ENCODE measurements at places on chromosomes 6 and 20.

GRCh38 chr6:16518265-16518664, 243.0 kb downstream of the ATXN1 start:
- H3K4me3 ChIP-seq: no peak overlapping the region
- no peak for DNase-seq
- no peaks in the 10 kb centered on the region for H3K4me1 ChIP-seq
- no peaks in the 10 kb centered on the region for H3K36me3 ChIP-seq
- H3K27ac ChIP-seq: no peak overlapping the region

DNA sequence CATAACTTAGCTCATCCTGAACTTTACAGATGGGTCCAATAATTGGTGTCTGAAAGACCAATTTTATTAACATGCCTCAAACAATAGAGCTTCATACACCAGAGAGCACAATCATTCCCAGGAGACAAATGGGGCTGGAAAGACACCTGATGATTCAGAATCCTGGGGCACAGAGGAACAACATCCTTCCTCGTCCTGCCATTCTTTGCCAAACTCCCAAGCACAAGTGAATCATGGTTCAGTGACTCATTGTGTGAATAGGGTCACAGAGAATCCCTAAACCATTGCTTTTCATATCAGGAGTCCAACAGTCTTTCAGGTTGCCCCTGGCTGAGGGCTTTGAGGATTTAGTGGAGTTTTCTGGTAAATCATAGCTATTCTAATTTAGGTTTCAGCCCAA, 266.4 kb upstream of the BMP2 start:
- H3K27me3 ChIP-seq: no peaks in the 10 kb centered on the region
- no peak overlapping the region for H3K4me3 ChIP-seq
- no peak for DNase-seq
- no peaks in the 10 kb centered on the region for H3K36me3 ChIP-seq
- no peak overlapping the region for H3K27ac ChIP-seq

DNA sequence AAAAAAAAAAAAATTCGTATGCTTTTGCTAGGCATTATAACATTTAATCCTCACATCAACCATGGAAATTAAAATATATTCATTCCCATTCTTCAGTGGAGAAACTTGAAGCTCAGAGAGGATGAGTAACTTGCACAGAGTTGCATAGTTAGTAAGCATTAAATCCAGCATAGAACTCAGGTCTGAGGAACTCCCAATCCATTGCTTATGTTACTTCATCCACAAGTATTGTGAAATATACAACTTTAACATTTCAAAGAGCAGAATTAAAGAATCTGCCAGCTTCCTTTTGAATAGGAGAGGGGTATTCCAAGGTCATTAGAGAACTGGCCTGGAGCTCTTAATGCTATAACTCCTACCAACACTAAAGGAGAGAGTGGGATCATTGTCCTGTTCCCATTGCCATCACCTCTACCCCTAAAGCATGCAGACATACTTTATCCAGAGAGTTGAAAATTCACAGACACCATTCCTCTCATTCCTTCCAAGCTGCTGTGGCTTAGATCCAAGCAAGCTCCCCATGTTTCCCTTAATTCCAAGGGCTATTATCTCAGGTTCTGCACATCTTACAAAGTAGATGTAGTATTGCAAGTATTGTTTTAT, 91.9 kb downstream of the FLRT3 start:
- no peaks in the 10 kb centered on the region for H3K27me3 ChIP-seq
- no peaks in the 10 kb centered on the region for H3K4me1 ChIP-seq
- H3K4me3 ChIP-seq: no peak overlapping the region
- no peak for DNase-seq

GRCh38 chr20:6654513-6655252, 112.8 kb upstream of the BMP2 start:
- H3K27me3 ChIP-seq: no peaks in the 10 kb centered on the region
- no peaks in the 10 kb centered on the region for H3K4me1 ChIP-seq
- DNase-seq: no peak

DNA sequence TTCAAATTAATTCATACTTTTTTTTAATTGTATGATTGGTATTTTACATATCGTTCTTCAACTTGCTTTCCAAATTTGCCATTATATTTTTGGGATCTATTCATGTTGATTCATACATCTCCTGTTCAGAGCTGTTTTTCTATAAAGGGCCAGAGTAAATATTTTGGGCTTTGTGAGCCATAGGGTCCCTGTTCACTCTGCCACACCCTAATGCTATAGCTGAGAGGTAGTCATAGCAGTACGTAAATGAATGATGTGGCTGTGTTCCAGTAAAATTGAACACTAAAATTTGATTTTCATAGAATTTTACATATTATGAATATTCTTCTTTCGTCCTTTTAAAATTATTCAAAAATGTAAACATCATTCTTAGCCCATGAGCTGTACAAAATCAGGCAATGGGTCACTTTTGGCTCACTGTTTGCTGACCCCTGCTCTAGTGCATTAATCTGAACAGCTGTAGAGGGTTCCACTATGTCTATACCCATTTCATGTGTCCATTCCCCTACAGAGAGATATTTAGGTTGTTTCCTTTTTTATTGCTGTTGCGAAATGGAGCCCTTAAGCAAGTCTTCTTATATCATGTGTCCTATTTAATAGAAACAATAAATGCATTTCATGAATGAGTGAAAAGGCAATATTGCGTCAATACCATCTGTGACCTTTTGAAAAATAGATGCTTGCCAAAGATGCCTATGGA, 136.4 kb upstream of the SALL4 start:
- no peak overlapping the region for H3K4me3 ChIP-seq
- no peak for DNase-seq
- H3K4me1 ChIP-seq: no peaks in the 10 kb centered on the region
- no peak overlapping the region for H3K27ac ChIP-seq
- H3K27me3 ChIP-seq: no peaks in the 10 kb centered on the region

DNA sequence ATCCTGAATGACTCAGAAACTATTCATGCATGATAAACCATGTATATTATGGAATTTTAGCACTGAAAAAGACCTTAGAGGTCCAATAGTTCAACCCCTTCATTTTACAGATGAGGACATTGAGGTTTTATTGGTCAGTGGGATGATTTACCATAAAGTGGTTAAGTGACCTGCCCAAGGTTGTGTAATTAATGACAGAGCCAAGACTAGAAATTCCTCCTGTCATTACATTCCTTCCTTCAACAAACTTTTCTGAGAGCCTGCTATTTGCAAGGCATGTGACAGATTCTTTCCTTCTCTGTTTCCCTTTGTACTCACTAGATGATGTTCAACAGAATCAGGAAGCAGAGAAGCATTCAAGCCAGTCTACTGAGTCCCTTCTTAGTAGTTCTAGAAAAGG, 170.7 kb upstream of the KCNK16 start:
- DNase-seq: no peak
- H3K4me1 ChIP-seq: no peaks in the 10 kb centered on the region
- H3K4me3 ChIP-seq: no peak overlapping the region
- H3K27me3 ChIP-seq: no peaks in the 10 kb centered on the region
- no peaks in the 10 kb centered on the region for H3K36me3 ChIP-seq

GRCh38 chr6:54981276-54981609, 134.7 kb downstream of the FAM83B start:
- H3K4me3 ChIP-seq: no peak overlapping the region
- DNase-seq: no peak
- no peaks in the 10 kb centered on the region for H3K27me3 ChIP-seq
- no peaks in the 10 kb centered on the region for H3K36me3 ChIP-seq
- H3K4me1 ChIP-seq: no peaks in the 10 kb centered on the region
- no peak overlapping the region for H3K27ac ChIP-seq

DNA sequence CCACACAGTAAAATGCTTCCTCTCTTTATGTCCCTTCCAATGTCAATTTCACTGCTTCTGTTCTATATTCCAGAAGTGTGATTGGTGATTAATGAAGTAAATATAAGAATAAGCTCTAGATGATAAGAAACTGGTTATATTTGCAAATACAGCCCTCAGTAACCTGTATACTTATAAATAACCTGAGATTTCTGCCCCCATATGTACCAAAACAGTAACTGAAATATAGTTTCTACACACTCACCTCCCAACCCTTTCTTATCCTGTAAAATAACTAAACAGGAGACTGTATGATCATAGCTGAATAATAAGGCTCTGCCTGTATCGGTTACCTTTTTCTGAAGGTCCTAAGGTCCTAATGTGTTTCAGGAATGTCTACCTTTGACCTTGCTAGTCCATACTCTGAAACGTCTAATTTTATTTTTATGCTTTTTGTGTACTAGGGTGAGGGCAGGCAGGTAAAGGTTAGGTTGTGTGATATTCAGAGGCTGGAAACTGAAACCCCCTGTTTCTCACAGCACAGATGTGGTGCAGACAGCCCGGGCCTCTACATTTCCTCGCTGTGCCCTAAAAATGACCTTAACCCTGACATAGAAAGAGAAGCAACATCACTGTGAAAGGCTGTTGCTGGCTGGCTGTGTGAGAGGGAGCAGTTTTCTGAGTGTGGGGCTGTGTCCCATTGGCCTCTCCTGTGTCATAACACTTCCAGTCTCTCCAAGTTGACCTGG, 378.8 kb downstream of the CENPW start:
- no peaks in the 10 kb centered on the region for H3K27me3 ChIP-seq
- H3K4me3 ChIP-seq: no peak overlapping the region
- H3K4me1 ChIP-seq: no peaks in the 10 kb centered on the region
- no peaks in the 10 kb centered on the region for H3K36me3 ChIP-seq
- DNase-seq: no peak
- H3K27ac ChIP-seq: no peak overlapping the region

DNA sequence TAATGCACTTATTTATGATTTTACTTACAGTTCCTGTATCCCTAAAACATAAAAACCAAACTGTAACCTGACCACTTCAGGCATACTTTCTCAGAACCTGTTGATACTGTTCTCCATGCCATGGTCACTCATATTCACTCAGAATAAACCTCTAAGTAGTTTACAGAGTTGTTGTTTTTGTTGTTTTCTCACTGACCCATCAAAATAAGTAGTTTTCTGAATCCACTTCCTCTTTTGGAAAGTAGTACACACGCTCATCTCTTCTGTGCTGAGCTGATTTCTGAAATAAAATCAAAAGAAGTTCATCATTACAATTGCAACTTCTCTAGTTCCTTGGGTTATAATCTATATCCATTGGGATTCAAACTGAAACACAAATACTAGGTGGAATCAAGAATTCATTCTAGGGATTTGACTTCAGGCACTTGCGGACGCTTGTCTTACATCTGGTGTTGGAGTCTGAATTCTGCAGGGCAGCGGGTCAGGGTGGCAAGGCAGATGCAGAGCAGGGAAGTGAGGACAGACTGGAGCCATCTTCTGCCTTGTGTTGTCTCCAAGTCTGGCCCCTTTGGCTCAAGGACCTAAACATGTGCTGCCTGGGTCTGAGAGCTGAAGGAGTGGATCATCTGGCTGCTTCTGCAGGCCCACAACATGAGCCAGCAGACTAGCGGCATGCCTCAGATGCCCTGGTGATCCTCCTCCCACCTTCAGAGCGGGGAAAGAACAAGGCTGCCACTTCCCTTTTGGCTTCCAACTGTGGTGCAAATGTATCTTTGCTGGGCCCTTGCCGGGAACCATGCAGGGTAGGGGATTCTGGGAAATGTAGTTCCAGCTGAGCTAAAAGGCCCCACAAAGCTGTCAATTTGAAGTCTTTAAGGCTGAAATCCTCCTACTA, 167.9 kb upstream of the MYLIP start:
- no peak overlapping the region for H3K4me3 ChIP-seq
- no peaks in the 10 kb centered on the region for H3K27me3 ChIP-seq
- no peak overlapping the region for H3K27ac ChIP-seq
- DNase-seq: no peak
- H3K36me3 ChIP-seq: no peaks in the 10 kb centered on the region
- no peaks in the 10 kb centered on the region for H3K4me1 ChIP-seq

DNA sequence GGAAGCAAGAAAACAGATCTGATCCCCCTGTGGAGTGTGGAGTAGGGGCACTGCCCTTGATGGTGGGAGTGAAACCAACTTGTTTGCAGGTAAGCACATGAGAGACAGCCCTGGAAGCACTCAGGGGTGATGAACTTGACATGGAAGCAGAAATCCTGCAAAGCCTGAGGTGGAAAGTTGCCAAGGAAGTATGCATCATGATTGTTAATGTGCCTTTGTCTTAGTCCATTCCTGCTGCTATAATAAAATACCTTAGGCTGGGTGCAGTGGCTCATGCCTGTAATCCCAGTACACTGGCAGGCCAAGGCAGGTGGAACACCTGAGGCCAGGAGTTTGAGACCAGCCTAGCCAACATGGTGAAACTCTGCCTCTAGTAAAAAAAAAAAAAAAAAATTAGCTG, 40.2 kb upstream of the IFNGR1 start:
- no peak for DNase-seq
- H3K27me3 ChIP-seq: no peaks in the 10 kb centered on the region
- no peak overlapping the region for H3K27ac ChIP-seq
- no peak overlapping the region for H3K4me3 ChIP-seq
- H3K36me3 ChIP-seq: no peaks in the 10 kb centered on the region

GRCh38 chr20:45059022-45059728, 41.8 kb downstream of the KCNS1 start:
- H3K36me3 ChIP-seq: no peaks in the 10 kb centered on the region
- no peak overlapping the region for H3K4me3 ChIP-seq
- no peak for DNase-seq
- H3K4me1 ChIP-seq: no peaks in the 10 kb centered on the region

- no peaks in the 10 kb centered on the region for H3K36me3 ChIP-seq
- no peaks in the 10 kb centered on the region for H3K27me3 ChIP-seq
- H3K4me3 ChIP-seq: no peak overlapping the region
- H3K4me1 ChIP-seq: no peaks in the 10 kb centered on the region
- DNase-seq: no peak
Measured at GRCh38 chr6:14010275-14010674, 85.5 kb downstream of the RNF182 start.

- H3K4me3 ChIP-seq: no peak overlapping the region
- no peaks in the 10 kb centered on the region for H3K36me3 ChIP-seq
- H3K27ac ChIP-seq: no peak overlapping the region
- no peak for DNase-seq
- no peaks in the 10 kb centered on the region for H3K27me3 ChIP-seq
- no peaks in the 10 kb centered on the region for H3K4me1 ChIP-seq
Measured at GRCh38 chr6:140909156-140909555, 1223.6 kb upstream of the GJE1 start.

DNA sequence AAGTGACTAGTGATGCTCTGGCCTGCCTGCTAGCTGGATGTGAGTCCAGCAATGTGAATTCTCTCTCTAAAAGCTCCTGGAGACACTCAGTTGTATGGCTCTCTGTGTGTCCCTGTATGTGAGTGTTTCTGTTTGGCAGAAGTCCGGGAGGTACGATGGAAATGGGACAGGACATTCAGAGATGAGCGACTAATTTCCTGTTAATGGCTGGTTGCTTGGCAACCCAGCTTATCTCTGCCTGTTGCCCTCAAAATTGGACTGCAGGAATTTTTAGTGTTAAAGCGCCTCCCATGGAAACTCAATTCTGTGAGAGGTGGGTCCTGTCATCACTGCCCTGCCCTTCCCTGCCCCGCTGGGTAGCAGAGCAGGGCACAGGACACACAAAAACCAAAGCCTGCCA, 136.8 kb upstream of the LRFN2 start:
- no peaks in the 10 kb centered on the region for H3K36me3 ChIP-seq
- H3K27me3 ChIP-seq: no peaks in the 10 kb centered on the region
- H3K4me1 ChIP-seq: no peaks in the 10 kb centered on the region
